Cardiac septum (tissue), 1 donor: ENCODE measurements at places on chromosomes 12 and 14. TPM values are rescaled to one million over a fixed set of nuclear protein-coding genes. Genes with fewer than 3 reads are reported as not detected.

The RAN gene
- total RNA-seq, result 344 TPM

GRCh38 chr12:39426636-39427240 lies 16.2 kb downstream of the KIF21A start:
- no peak for DNase-seq

GRCh38 chr12:53623548-53624385 lies 2.4 kb downstream of the ATF7 start:
- no peak for DNase-seq

GRCh38 chr12:48979602-48980388 lies 1.7 kb downstream of the WNT1 start:
- DNase-seq, result no peak

DNA sequence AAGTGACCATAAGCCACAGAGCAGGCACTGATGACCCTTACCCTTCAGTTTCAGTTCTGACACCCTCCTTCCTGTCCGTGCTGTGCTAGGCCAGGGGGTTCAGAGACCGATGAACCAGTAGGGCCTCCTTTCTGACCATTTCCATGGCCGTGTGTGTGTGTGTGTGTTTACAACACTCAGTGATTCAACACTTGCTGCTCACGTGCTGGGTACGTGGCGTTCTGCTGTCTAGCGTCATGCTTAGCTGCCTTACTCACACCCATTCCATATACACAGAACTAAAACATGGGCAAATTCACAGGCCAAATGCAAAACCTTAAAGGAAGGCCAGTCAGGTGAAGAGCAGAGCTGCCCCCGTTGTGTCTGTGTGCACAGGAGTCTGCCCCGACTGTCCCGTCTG lies 67.5 kb downstream of the DNAH10 start:
- no peak for DNase-seq

- DNase-seq, result no peak
Measured at GRCh38 chr14:74896400-74896799, 14.7 kb downstream of the DLST start.
